ENCODE measurements at places on chromosomes 5 and 9. TPM values are rescaled to one million over a fixed set of nuclear protein-coding genes. Genes with fewer than 3 reads are reported as not detected.

TTF1 gene
- 10.5 TPM for total RNA-seq

CEL gene
- 12.1 TPM for total RNA-seq

LARP1 gene
- 115 TPM for total RNA-seq

IL9 gene
- not detected for total RNA-seq

DDX46 gene
- total RNA-seq = 23.8 TPM

SPATA31E1 gene
- not detected for total RNA-seq

TAF11L10 gene
- not detected for total RNA-seq

PCDHB2 gene
- 3.7 TPM for total RNA-seq

OBP2B gene
- total RNA-seq = not detected

BTNL9 gene
- 14.3 TPM for total RNA-seq

ADAMTS16 gene
- 0.55 TPM for total RNA-seq

DOCK8 gene
- total RNA-seq = 11.6 TPM

GHR gene
- total RNA-seq = 15.9 TPM

CDH9 gene
- not detected for total RNA-seq

CDHR2 gene
- 0.15 TPM for total RNA-seq

LIFR gene
- 45.4 TPM for total RNA-seq

ASPN gene
- 4.1 TPM for total RNA-seq

TNFSF15 gene
- total RNA-seq = 0.88 TPM

DBN1 gene
- total RNA-seq = 33.7 TPM

AGXT2 gene
- not detected for total RNA-seq

FNIP1 gene
- total RNA-seq = 37.9 TPM

CYLC2 gene
- not detected for total RNA-seq

LPCAT1 gene
- total RNA-seq = 11.8 TPM

FLT4 gene
- total RNA-seq = 2.1 TPM

PTGES gene
- 28.7 TPM for total RNA-seq

TMEM232 gene
- 2.3 TPM for total RNA-seq

IFNB1 gene
- total RNA-seq = not detected

OTULIN gene
- total RNA-seq = 93.0 TPM

ADAMTS13 gene
- total RNA-seq = 1.7 TPM

CAMK2A gene
- not detected for total RNA-seq

PDE8B gene
- 2.3 TPM for total RNA-seq

IFNA13 gene
- total RNA-seq = not detected

PHF2 gene
- total RNA-seq = 33.1 TPM

CAPSL gene
- not detected for total RNA-seq

MEIKIN gene
- not detected for total RNA-seq

MED10 gene
- total RNA-seq = 30.4 TPM

Measured in lower leg skin (tissue), 4 donors.